Kidney tubule cell (primary cell): ENCODE measurements at places on chromosomes 12 and 14.

- DNase-seq = no peak
These were observed 69.5 kb downstream of the TMEM132C start for GRCh38 chr12:128336204-128337070.

- no peak for DNase-seq
These were observed 1540.3 kb upstream of the TMEM132C start for GRCh38 chr12:126726481-126727217.

- DNase-seq = peak; percentile 62
These were observed 116.6 kb downstream of the CALM1 start for GRCh38 chr14:90513161-90514014.

DNA sequence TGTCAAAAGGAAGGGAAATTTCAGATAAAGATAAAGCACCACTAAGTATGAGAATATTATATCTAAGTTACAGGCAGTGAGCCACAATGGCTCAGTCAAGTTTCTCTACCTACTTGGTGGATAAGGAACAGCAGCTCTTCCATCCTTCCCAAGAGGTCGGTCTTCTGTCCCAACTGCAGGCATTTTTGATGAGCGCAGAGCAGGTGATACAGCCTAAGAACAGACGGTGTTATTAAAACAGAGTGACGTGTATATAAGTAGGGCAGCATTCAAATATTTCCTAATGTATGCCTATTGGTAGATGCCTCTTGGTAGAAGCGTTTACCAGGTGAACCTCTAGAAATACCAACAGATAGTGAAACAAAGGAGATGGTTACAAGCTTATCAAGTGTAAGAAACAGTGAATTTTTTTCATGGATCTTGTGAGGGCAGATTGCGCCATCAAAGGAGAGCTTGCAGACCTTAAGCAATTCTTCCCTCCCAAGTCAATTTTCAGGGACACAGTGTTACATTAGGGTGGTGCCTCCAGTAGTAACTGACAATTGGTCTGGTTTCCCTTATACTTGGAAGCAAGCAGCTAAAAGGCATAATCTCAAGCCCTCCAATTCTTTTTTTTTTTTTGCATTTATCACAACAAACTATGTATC, 274.5 kb downstream of the MED13L start:
- no peak for DNase-seq
